Activated CD8-positive, alpha-beta memory T cell treated with anti-CD3 and anti-CD28 coated beads, Interleukin-2, amount 50 U/mL, for 4 hours (primary cell): ENCODE measurements at places on chromosomes 6 and 20.

DNA sequence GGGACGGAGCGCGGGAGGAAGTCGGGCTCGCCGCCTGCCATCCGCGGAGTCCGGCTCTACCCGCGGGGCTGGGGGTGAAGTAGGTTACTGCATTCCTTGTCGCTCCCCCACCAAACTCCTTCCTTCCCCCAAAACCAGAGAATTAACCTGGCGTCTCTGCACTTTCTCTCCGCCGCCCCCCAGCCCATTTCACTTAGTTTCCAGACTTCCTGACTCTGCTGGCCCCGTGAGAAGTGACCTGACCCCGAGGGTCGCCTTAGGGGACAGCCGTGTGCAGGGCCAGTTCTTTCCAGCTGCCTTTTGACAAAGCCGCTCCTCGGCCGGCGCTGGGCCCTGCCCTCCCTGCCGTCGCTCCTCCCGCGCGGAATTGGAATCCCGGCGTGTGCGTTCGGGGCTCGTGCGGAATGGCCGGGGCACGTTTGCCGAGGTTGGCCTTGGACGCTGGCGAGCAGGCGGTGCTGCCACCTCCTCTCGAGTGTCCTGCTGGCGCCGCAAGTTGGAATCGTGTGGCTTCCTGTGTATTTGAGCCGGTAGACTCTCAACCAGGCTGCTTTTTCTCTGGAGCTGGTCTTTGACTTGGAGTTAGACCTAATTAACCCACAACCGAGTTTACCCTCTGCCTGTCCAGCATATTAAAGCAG is 650 bp downstream of the DCBLD1 start:
- DNase-seq, result no peak

- DNase-seq, result no peak
Measured at GRCh38 chr6:83862776-83863471, 3.4 kb downstream of the CYB5R4 start.

- peak; percentile 9 for DNase-seq
Measured at GRCh38 chr20:64110411-64111068, 3.2 kb upstream of the NPBWR2 start.

- no peak for DNase-seq
Measured at GRCh38 chr6:159981403-159982245, 12.7 kb downstream of the IGF2R start.

GRCh38 chr20:47173596-47174216 is 182.8 kb downstream of the ZMYND8 start:
- DNase-seq, result no peak

GRCh38 chr6:53327017-53327395 is 21.7 kb downstream of the ELOVL5 start:
- DNase-seq, result no peak

GRCh38 chr20:36454698-36455427 is 86.5 kb upstream of the MYL9 start:
- DNase-seq, result no peak

DNA sequence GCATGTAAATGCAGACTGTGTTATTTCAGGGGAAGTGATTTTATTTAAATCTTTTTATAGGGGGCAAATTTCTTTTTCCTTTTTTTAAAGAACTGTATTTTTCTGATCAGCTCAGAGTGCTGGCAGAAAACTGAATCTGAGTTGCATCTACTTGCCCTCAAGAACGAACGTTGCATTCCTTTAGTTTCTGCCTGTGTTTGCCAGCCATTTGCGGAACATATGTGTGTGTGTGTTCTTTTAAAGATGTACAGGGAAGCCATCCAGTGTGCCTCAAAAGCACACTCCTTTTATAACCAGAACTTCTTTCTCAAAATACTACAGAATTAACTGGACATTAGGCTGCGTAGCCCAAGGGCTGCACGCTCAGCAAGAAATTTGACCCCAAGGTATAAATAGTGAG is 25.8 kb upstream of the INSM1 start:
- no peak for DNase-seq
